ENCODE measurements at places on chromosomes 3 and 15.

GRCh38 chr3:129058441-129059200, 2.0 kb upstream of the GP9 start:
- no peak for DNase-seq

- no peak for DNase-seq
Measured at GRCh38 chr3:123458255-123458654, 9.4 kb upstream of the ADCY5 start.

GRCh38 chr3:119492128-119492527, 6.2 kb upstream of the TIMMDC1 start:
- no peak for DNase-seq

DNA sequence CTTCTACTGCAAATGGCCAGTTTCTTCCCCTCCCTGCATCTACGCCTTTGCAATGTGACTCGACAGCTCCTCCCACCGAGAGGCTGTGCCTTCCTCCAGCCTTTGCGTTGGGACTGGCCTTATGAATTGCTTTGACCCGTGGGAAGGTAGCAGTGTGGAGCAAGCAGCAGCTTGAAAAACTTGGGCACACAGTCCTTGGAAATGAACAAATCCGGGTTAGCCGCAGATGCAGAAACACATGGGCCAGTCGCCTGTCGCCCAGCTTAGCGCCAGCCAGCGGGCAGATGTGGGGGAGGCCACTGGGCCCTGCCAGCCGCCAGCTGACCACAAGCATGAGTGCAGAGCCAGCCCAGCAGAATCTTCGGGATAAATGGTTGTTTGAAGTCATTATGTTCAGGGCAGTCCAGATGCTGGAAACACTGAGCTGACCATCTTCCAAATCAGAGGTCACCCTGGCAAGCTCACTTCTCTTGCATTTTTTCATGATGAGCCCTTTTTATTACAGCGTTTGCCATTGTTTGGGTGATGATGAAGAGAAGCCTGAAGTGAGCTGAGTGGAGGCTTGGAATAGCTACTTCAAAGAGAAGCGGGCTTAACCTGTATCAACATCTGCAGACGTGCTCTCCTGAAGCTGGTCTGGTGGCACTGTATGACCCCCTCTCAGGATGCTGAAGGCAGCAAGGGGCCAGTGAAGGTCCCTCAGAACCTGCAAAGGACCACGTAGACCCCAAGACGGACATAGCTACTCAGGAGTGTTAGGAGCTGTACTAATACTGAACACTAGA, 9.8 kb downstream of the SELENOS start:
- no peak for DNase-seq

GRCh38 chr3:72964633-72965032, 32.0 kb upstream of the PPP4R2 start:
- no peak for DNase-seq

DNA sequence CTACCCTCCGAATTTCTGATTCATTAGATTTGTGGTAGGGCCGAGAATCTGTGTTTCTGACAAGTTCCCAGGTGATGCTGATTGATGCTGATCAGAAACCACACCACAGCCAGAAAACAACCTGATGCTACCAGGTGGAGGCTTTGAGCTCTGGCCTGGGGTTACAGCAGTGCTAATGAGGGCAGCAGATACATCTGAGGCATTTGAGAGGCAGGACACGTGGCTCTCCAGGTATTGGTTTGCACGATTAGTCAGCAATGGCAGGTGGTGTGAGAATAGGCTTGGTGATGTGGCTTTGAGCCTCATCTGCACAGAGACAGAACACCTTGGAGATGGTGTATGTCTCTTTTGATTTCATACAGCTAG, 78.8 kb upstream of the THBS1 start:
- DNase-seq: no peak

DNA sequence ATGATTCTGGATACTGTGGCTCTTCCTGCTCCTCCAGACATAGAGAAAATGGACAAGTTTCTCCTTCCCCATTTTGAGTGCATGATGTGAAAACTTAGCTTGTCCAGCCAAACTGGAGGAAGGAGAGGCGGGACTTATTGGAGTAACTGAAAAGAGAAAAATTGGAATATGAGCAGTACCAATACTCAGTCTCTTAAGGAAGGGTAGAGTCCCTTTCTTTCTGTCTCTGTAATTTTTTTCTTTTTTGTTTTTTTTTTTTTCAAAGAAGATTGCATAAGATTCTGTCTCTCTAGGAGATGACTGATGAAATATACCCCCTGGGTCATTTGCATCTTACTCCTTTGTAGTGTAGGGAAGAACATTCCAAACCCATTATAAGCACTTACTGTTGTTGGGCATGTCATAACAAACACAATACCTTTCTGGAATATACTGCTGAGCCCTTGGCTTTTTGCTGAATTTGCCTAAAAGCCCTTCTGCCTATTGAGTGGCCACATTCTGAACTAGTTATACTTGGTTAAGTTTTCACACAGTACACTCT, 498.1 kb upstream of the TPRG1 start:
- DNase-seq: no peak

GRCh38 chr15:55484917-55485672, 22.9 kb downstream of the DNAAF4 start:
- no peak for DNase-seq

- no peak for DNase-seq
Measured at GRCh38 chr15:47788685-47789084, 71.4 kb downstream of the SEMA6D start.

- no peak for DNase-seq
Measured at GRCh38 chr3:58044691-58045483, 36.7 kb downstream of the FLNB start.

- no peak for DNase-seq
Measured at GRCh38 chr15:89230277-89230676, 8.9 kb upstream of the RLBP1 start.

- no peak for DNase-seq
Measured at GRCh38 chr15:39310633-39311032, 270.2 kb upstream of the THBS1 start.

DNA sequence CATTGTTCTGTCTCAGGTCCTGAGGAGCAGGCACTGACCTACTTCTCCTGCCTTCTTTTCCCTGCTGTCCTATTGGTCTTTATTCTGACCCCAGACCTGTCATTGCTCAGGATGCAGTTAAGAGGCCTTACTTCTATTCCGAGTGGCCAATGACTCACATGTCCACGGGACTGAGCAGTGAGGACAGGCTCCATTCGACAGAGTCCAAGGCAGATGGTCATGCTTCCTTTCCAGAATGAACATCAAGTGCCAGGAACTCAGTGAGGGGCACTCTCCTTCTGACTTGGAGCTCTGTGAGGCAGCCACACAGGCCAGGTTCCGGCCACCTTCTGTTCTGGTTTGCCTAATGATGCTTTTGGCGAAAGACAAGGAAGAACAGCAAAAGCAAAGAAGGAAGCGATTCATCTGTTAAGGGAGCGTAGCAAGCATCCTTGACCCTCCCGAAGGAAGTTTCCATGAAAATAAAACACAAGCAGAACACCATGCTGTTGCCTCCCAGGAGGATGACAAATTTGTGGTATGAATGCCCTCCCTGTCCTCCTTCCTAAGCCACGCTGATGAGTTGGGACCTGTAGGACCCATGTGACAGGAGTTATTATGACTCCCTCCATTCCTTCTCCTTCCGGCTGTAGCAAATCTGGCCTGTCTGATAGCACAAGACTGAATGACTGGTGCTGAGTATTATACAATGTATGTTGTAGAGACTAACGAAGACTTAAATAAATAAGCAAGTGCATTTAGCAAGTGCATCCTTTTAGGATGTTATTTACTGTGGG, 14.4 kb upstream of the TPRG1 start:
- no peak for DNase-seq

DNA sequence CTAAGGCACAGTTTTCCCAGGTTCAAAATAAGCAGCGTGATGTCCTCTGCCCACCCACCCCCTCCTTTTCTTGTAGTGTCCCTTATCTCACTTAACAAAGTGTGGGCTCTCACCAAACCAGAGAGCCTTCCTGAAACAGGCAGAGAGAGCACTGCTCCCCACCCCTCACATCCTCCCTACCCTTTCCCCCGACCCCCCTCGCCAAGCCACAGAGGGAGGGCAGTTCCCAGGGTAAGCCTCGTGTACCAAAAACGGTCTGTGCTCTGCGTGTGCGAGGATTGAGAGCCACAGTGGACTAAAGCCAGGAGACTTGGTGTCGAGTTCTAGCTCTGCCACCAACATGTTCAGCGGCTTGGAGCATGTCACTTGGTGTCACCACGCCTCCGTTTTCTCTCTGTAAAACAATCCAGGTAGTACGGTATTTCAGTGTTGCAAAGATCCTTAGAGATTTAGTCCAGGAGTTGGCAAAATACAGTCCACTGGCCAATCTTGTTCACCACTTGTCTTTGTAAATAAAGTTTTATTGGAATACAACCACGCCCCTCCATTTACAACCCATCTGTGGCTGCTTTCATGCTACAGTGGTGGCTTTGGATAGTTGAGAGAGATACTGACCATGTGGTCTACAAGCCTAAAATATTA, 249.9 kb downstream of the OPA1 start:
- no peak for DNase-seq

- DNase-seq: no peak
Measured at GRCh38 chr3:77342027-77342426, 302.1 kb downstream of the ROBO2 start.

DNA sequence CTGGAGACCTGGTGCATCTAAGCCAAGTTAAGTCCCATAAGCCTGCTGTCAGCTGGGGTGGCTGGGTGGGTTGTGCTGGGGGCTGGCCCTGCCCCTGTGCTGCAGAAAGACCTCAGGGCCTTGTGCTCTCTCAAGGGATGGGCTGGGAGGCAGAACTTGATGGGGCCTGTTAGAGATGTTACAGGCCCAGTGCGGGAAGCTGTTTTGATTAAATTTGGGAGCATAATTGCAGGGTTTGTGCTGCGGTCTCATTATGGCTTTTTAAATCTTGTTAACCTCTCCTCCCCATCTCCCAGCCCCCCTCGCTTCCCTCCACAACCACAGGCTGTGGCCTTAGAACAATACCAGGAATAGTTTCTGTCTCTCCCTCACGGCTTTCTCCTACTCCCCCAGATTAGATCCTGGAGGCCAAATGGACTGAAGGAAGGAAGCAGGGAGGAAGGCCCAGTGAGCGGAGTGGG, 87.6 kb upstream of the TLE3 start:
- no peak for DNase-seq

DNA sequence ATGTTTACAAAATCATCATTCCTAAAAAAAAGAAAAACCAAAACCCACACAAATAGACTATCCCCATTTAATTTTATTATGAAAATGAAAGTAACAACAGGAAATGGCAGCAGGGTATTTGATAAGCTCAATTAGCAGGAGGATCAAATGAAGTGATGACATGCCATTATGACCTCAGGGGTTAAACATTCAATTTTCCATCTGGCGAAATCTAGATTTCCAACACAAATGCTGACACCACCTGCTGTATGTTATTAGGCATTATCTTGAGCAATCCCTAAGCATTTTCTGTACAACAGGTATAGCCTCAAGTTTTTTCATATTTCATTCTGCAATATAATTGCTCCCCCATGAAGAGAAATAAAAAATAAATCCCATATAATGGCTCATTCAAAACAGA, 57.1 kb downstream of the SHQ1 start:
- DNase-seq: no peak

GRCh38 chr15:92724144-92724543, 68.6 kb upstream of the FAM174B start:
- no peak for DNase-seq

GRCh38 chr15:90529011-90529370, 732 bp upstream of the CRTC3 start:
- DNase-seq: no peak

DNA sequence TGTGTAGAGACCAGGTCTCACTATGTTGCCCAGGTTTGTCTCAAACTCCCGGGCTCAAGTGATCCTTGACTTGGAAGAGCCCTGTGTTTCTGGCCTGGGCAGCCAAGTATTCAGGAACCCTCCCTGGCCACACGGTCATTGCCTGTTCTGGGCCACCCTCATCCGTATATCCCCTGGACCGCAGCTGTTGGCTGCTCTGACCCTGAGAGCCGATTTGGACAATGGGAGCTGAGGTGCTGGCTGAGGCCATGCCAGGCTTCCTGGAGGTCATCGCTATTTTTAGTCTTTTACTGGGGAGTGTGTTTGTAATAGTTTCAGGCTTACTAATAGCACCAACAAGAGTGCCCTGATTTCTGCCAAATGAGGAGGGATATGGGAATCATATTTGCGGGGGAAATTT, 60.7 kb downstream of the ADAMTS7 start:
- DNase-seq: no peak

GRCh38 chr15:25172691-25173090, 217.9 kb downstream of the SNRPN start:
- no peak for DNase-seq

DNA sequence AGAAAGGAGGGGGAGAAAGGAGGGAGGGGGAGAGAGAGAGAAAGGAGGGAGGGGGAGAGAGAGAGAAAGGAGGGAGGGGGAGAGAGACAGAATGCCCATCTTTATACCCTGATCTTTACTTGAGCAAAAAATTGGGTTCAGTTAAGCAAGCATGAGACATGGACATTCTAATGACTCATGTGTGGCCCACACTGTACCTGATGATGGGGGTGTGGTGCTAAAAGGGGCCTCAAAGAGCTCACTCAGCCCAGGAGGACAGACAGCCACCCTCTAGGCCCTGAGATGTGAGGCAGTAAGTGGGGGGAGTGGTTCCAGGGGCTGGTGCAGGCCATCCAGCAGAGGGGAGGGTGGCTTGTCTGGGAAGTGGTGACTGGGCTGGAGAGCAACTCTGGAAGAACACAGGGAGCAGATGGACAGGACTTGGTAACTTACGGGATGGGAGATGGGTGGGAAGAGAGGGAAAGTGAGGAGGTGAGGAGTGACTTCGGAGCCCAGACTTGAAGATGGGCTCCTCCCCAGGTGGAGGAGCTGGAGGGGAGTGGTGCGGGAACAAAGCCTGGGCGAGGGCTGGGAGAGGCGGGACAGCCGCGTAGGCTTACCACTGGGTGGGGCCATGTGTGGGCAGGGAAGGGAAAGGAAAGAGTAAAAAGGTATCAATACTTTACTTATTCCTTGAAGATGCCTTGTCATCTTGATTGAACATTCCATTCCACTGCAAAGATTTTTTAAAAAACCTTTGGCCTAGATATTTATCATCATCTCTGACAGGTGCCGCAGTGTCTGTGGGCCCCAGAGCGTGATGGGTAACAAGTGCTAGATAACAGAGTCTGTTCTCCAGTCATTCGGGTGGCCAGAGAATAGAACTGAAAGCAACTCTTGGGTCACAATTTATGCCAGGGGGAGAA, 32.3 kb downstream of the TSPAN3 start:
- no peak for DNase-seq

DNA sequence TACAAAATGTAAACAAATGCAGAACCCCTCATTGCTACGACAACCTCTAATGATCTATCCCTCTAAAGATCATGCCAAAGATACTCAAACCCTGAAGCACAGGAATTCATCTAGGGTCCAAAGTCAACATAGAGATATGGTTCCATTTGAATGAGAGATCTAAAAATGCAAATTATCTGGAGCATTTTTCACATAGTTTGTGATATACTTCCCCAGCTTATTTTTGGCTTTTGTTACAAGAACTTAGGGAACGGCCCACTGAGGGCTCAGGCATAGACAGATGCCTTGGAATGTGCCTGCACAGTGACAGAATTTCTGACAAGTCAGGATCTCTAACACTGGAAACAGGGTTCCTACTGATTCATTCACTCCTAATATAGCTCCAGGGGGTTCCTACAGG, 258.9 kb upstream of the THBS1 start:
- no peak for DNase-seq

- DNase-seq: no peak
Measured at GRCh38 chr15:26287381-26287780, 424.3 kb upstream of the ATP10A start.

- peak; percentile 6 for DNase-seq
Measured at GRCh38 chr3:197428117-197428801, 127.5 kb downstream of the BDH1 start.
